ENCODE measurements at places on chromosomes 13 and 19.
A peak's percentile ranks its signal among the peaks of the same experiment; 100 is the strongest.

GRCh38 chr13:75325711-75326110 is 156.3 kb downstream of the TBC1D4 start:
- DNase-seq, result no peak

- peak; percentile 55 for DNase-seq
Observed at GRCh38 chr13:26561651-26562511, 4.4 kb downstream of the WASF3 start.

- no peak for DNase-seq
Observed at GRCh38 chr19:5188548-5189317, 151.9 kb downstream of the PTPRS start.

GRCh38 chr13:76223999-76224398 is 587.9 kb downstream of the LMO7 start:
- no peak for DNase-seq

- DNase-seq, result peak; percentile 27
Observed at GRCh38 chr19:37217775-37218591, at the start of gene ZNF383. Gene ZNF383 (plus strand): TSS chr19:37218214. CDS start chr19:37230454, 12,240 bp downstream.

- peak; percentile 21 for DNase-seq
Observed at GRCh38 chr13:100106005-100106404, 17.1 kb downstream of the PCCA start.

DNA sequence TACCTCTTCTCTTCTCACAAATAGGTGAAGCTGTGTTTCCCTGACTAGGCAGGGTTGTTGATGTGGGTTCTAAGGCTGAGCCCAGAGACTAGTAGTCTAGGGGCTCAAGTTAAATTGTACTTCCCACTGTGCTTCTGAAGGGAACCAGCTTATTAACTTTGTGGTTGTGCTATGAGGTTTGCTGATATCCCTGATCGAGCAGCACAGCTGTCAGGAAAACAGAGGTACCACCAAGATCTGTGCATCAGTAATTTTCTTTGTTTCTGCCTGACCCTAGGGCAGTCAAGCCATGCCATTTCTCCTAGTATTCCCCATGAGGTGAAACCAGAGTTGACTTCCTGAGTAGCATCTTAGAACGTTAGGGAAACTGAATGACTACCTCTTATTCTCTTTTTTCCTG is 853.8 kb upstream of the MIR17HG start:
- DNase-seq, result no peak

DNA sequence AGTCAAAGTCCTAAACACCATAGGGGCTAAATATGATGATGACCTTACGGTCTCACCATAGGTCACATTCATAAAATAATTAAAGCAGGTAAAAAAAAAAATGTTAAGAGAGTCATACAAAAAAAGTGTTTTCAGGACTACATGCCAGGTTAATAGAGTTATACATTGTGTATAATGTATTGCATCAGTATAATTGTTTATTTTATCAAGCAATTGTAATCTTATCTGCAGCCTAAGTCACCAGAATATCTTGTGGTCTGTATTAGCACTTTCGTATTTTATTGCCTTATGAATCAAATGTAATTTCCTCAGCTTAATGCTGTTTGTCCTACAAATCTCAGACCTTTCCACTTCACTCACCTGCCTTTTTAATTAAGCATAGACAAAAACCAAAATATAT is 972.9 kb upstream of the PCDH20 start:
- no peak for DNase-seq

DNA sequence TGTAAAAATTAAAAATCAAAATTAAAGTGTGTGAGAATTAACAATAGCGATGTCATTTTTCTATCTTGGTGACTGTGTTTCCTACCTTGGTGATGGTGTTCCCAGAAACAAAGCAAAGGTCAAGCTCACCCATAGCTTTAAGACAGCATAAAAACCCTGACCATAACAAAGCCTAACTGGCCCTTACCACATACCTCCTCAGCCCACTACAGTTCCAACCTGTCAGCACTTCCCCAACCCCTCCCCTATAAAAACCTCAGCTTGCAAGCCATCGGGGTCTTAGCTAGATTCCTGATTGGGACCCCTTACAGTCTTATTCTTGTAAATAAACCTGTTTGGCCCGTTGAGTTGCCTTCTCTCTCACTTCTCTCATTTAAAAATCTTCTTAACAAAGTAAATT is 484.4 kb upstream of the PCDH20 start:
- DNase-seq, result no peak

- DNase-seq, result no peak
Observed at GRCh38 chr19:19627621-19628500, at the start of gene LPAR2. Gene LPAR2 (minus strand): TSS chr19:19628220. CDS start chr19:19627275, 945 bp downstream.

DNA sequence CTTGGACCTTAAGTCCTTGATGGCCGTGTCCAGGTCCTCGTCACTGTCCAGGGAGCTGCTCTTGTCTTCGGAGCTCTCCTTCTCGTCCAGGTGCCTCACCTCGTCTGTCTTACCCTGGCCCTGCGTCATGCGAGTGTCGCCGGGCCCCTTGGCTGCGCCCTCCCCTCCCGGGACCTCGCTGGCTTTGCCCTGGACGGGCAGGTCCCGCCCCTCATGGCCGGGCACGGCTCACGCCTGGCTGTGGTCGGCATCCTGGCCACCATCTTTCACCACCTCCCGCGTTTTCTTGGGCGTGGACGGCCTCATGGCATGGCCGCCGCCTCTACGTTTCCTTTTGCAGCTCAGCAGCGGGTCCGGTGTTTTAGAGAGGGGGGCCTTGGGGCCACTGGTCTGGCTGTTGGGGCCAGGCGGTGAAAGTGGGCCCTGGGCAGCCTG is 14.8 kb downstream of the RB1 start:
- DNase-seq, result no peak

DNA sequence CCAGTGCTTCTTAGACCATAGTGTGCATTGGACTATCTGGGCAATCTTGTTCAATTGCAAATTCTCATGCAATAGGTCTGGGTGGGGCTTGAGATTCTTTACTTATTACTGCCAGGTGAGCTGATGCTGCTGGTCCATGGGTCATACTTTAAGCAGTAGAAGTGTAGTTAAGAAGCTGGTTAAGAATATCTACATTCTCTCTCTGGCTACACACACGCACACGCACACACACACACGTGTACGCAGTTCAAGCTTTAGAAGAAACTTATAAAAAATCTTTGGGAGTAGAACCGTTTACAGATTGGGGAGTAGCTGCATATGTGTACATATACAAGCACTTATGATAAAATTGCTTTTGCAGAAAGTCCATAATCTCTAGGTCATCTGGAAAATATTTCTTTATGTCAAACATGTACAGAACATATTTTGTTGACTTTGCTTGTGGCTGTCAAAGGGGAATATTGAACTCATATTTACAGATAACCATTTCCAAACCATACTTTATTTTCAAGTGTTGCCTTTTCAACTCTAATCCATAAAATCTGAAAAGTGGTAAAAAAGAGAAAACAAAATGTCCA is 99.7 kb downstream of the GPC6 start:
- DNase-seq, result no peak

DNA sequence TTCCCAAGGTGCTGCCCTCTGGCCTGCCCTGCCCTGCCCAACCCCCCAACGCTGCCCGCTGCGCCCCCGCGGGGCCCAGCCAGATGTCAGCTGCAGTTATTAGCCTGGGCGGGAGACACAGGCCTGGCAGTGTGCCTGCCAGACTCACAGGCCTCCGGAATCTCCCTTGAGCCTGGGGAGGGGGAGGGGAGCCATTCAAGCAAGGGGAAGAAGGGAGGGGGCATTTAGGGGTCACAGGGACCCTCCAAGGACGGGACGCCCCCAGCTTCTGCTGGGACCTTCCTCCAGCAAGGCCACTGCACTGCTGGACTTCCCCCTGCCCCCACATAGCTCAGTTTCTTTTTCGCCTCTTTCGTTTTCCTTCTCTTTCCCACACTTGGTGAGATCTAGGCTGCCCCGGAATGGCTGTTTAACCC is 2.6 kb upstream of the JUNB start:
- no peak for DNase-seq

DNA sequence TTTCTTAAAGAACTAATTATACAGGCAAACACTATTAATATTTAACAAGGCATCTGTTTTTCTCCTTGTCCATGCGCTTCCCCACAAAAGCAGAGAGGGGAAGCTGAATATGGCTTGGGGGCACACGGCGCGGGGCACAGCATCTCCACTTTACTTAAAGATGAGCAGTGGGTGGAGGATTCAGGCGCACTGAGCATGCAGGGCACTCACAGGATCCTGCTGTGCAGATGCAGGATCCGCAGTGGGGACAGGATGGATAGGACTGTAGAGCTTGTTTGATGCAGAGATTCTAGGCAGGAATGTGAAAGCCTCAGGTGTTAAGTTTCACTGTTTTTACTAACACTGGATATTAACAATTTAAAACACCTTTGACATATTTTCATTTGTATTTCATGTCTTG is 43.3 kb downstream of the ATP11A start:
- no peak for DNase-seq

GRCh38 chr19:35134601-35135242 is at the start of gene LGI4:
Gene LGI4 (minus strand): TSS chr19:35135059. CDS start chr19:35134680, 379 bp downstream.
- no peak for DNase-seq

DNA sequence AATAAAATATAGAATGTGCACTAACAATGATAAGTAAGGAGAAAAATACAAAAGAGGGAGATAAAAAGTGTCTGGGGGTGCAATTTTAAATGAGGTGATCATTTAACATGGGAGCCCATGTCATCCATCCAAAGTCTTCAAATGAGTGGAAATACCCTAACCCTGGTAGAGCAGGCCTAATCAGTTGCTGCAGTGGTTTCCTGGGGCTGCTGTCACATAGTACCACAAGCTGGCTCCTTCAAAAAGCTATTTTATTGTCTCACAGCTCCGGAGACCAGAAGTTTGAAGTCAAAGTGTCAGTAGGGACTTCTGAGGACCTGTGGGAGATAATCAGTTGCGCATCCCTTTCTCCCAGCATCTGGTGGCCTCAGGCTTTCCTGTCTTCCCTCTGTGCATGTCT is 717.9 kb downstream of the DIAPH3 start:
- no peak for DNase-seq

- DNase-seq, result no peak
Observed at GRCh38 chr19:23315286-23315685, 65.1 kb upstream of the ZNF724 start.

- no peak for DNase-seq
Observed at GRCh38 chr19:13215572-13216380, 65.6 kb downstream of the IER2 start.

DNA sequence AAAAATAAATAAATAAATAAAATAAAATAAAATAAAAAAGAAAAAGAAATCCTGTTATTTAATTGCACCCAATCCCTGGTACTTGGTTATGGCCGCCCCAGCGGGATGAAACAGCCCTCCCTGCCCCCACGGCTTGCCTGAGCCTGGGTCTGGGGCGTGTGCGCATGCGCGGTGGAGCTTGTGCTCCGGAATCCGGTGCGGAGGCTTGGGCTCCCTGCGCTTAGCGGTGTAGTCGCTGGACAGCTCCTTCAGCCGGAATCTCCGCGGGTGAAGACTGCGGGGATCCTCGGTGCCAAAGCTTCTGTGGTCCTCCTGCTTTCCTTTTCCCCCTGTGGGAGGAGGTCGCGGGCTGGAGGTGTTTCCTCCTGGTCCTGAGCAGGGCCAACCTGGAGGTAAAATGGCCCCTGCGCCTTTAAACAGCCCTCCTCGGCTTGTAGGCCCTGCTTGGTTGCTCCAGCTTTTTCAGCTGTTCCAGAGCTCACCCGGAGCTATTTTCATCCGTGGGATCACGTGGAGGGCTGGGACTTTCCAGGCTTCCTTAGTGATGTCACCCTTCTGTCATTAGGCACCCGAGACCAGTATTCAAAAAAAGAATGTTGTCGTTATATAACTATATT is at the start of gene PLA2G4C:
Gene PLA2G4C (minus strand): TSS at position 468 of the 617 bp plus-strand sequence. CDS start 4,288 bp downstream, outside the sequence.
- DNase-seq, result peak; percentile 69

GRCh38 chr13:97058391-97058790 is 64.1 kb upstream of the OXGR1 start:
- no peak for DNase-seq
